ENCODE measurements at places on chromosomes 2 and 18.

DNA sequence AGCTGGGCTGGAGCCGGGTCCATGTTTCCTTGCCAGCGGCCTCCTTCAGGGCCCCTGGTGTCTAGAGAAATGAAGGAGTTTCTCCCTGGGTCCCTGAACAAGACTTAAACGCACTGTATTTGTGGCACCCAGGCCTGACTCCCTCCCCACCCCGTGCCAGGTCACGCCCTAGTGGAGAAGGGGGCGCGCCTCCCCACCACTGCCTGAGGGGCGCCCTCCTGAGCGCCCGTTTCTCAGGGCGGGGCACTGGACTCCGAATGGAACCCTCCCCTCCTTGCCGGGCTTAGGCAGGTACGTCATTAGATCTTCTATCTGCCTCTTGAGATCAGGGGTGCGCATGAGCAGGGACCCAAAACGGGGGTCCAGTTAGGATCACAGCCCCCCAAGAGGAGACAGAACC, 16.3 kb downstream of the ODC1 start:
- DNase-seq: no peak

GRCh38 chr2:142866426-142866825, 11.0 kb upstream of the KYNU start:
- no peak for DNase-seq

GRCh38 chr18:25287106-25287505, 64.9 kb downstream of the ZNF521 start:
- DNase-seq: no peak

GRCh38 chr2:138395565-138396306, 105.8 kb upstream of the SPOPL start:
- DNase-seq: no peak

- DNase-seq: no peak
Measured at GRCh38 chr2:40690036-40690435, 238.1 kb upstream of the SLC8A1 start.

DNA sequence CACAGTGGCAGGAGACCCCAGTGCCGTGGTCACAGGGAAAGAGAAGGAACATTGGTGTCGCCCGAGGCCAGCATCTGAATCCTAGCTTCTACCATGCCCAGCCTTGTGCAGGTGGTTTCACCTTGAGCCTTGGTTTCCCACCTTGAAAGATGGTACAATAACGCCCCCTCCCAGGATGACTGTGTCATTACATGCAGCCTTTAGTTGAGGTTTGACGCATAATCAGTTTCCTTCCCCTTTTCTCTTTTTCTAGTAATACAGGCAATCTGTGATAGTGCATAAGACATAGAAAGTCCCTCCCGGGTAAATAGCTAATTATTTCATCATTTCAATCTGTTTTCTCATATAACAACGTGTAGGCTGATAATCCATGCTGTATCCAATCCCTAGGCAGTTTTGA, 29.8 kb upstream of the ZNF407 start:
- no peak for DNase-seq

GRCh38 chr18:29488617-29489016, 1311.7 kb upstream of the CDH2 start:
- DNase-seq: no peak

- no peak for DNase-seq
Measured at GRCh38 chr2:62459106-62459505, 46.9 kb downstream of the TMEM17 start.

DNA sequence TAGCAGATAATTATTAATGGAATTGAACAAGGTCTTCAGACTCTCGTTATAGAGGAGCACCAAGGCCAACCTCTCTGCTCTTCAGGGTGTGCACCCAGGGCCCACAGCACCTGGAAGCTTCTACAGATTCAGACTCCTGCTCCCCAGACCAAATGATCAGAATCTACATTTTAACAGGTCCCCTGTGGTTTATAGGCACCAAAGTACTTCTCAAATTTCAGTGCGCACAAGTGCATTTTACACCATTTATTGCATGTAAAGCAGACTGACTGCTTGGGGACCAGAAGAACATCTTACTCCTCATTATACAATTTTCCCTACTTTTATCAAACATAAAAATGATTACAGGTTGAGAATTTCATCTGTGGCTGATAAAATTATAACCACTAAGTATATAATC, 163.9 kb downstream of the COL4A4 start:
- no peak for DNase-seq

DNA sequence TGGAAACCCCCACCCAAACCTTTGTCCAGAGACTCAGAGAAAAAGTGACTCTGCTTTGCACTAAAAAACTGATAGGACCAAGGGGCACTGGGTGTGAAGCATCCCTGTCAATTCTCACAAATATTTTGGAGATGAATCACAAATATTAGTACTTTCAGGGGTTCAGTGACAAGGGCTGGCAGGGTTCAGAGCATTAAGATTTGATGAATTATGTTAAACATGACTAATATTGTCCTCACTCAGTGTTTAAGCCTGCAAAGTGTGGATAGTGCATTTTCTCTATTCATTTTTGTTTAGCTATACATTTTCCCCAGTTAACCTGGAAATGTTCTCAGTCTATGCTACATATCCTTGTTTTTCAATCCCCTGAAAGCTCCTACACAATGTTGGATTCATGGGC, 65.3 kb upstream of the CCDC68 start:
- no peak for DNase-seq

- DNase-seq: no peak
Measured at GRCh38 chr2:214706986-214707385, 102.5 kb downstream of the BARD1 start.

DNA sequence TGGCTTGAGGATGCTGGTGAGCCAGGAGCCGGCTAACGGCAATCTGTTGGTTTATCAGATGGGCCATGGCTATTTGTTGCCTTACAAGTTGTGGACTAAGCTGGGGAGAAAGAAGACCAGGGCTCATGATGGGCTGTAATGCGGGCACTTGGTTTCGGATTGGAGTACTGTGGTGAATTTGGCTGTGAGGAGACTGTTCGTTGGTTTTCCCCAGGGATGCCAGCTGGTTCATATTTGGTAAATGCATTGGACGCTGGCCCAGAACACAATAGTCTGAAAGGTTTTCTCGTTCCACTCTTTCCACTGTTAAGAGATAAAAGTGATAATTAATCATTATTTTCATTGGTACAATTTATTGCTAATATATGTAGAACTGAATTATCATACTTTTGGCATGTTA, 108.9 kb downstream of the SATB2 start:
- DNase-seq: no peak

GRCh38 chr2:118380915-118381653, 292.8 kb downstream of the INSIG2 start:
- DNase-seq: no peak

DNA sequence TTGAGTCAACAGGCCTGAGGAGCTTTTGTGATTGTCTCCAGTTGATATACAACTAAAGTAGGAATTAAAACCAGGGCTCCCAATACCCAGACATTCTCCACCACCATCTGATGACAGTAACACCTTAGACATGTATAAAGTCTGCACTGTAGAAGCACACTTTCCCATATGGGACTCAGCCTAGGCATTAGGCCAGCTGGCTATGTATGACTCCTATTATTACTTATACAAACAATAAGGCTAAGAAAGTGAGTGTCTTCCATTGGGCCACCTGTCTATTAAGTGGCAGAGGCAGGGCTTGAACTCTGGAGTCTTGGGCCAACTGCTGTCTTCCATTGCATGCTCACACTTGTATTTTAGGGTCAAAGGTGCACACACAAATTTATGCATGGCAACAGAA, 32.1 kb upstream of the COLEC12 start:
- no peak for DNase-seq

DNA sequence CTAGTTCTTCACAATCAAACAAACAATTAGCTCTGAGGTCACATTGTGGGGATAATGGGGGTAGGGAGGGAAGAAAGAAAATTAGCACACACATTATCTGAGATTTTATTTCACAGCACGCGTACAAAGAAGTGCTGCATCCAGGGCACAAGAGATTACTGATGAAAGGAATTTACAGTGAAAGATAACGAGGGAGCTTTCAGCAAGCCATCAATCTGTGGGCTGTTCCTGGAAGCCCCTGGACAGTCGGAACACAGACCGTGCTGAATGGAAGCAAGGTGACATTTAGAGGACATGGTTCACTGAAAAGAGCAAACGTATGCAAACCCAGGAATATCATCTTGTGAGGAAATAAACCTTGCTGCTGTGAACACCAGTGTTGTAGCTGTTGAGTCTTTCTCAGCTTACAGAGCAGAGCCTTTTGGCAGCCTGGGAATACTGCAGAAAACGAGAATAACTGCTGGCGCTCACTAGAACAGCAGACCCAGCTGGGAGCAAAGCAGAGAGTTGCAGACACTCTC, 63.2 kb downstream of the SCG2 start:
- DNase-seq: no peak

GRCh38 chr2:163983911-163984310, 248.1 kb upstream of the FIGN start:
- DNase-seq: no peak
